Adipocyte (in vitro differentiated cells): ENCODE measurements at places on chromosomes 4 and X.
A peak's percentile ranks its signal among the peaks of the same experiment; 100 is the strongest.

GRCh38 chr4:70902577-70903290 lies 565 bp downstream of the MOB1B start:
- DNase-seq: no peak

DNA sequence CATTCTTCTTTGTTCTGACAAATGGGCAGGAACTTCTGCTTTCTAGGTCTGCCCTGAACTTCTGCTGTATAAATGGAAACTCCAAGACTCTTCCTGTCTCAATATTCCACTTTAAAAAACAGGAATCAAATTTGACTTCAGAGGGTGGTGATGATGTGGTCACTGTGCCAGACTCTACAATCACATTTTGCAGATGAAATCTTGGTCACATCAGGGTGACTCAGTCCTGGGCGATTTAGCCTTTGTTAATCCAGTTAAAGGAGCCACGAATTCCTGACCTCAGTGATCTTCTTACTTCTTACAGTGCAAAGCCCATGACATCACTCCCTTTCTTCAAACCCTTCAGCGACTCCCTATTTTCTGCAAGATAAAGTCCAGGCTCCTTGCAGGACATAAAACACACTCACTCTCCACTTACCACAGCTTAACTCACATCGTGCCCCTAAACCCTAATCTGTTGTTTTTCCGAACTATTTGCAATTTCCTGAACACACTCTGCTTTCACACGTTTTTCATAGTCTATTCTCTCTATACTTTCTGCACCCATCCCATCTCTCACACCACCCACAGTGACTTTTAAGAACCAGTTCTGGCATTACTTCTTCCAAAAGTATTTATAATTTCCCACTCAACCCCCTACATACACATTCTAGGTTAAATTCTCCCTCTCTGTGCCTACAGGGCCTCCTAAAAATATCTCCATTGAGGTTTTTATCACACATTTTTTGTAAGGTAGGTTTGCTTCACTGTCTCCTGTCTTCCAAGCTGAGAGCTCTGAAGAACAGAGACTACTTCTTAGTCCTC lies 11.1 kb downstream of the GASK1B start:
- DNase-seq: peak; percentile 71

DNA sequence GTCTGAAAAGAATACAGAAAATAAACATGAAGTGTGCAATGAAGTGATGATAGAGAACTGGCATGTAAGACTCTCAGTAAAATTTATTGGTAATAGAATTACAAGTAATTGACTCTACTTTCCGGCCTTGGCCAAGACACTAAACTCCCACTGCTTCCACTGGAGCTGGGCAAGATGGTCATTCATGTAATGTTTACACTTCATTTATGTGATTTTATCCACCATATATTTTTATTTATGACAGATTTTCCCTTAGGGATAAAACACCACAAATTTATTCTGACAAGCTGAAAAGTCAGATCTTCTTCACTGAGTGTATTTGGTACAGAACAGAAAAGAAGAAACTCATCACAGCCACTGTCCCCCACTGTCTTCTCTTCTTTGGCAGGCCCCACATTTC lies 191.9 kb downstream of the SLC39A8 start:
- DNase-seq: no peak

- no peak for DNase-seq
Measured at GRCh38 chr4:93092765-93093164, 735.8 kb upstream of the ATOH1 start.

DNA sequence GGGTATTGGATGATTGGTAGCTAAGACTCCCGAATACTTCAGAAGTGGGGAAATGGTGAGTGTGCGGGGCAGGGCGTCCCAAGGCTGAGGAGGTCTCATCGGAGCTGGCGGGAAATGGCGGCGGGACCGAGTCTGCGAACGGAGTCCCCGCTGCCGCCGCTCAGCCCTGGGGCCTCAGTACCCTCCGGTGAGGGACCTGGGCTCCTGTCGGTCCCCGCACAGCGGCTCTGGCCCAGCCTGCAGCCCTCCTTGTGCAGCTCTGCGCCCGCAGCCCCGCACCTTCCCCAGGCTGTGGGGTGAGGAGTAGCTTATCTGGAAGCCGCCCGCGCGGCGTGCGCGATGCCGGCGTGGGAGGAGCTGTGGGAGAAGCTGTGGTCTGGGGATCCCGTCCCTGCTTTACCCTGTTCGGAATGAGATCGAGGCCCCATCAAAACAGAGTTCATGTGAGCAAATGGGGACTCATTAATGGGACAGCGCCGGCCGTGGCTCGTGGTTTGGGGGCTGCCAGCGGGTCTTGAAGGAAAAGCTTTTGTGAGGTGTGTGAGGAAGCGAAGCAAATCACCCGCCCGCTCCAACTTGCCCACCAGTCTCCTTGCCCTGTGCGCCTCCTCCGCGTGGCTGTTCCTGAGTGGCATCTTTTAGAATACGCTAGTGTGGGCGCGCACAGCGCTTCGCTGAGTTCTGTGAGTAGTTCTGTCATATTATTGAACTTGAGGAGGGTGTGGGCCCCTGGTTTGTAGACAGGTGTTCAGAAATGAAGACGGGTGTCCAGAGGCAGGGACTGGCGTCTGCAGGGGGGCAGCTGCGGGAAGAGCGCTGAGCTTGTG lies 531 bp downstream of the ZNF141 start:
- DNase-seq: peak; percentile 47

DNA sequence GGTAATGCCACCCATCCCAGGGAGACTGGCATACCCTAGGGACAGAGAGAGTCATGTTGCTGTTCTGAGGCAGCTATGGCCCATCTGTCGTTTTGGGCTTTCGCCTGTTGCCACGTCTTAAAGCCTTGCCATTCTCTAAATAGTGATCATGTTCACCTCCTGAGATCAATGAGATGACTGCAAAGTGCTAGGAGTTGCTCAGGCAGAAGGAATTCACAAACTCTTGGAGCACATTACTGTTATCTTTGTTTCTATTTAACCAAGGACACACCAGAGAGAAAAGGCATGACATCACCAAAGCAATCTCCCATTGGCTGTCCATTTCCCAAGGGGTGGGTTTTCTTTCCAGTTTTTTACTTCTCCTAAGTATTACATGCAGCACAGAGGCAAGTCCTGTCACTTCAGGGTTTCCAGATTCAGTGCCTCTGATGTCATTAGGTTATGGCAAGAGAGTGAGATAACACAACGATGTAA lies 37.1 kb upstream of the SETD7 start:
- peak; percentile 38 for DNase-seq

GRCh38 chrX:64188901-64189300 lies 16.6 kb downstream of the AMER1 start:
- DNase-seq: no peak

GRCh38 chr4:41132055-41132683 lies 82.2 kb downstream of the APBB2 start:
- DNase-seq: no peak
